ENCODE measurements at places on chromosomes 2 and 18.

DNA sequence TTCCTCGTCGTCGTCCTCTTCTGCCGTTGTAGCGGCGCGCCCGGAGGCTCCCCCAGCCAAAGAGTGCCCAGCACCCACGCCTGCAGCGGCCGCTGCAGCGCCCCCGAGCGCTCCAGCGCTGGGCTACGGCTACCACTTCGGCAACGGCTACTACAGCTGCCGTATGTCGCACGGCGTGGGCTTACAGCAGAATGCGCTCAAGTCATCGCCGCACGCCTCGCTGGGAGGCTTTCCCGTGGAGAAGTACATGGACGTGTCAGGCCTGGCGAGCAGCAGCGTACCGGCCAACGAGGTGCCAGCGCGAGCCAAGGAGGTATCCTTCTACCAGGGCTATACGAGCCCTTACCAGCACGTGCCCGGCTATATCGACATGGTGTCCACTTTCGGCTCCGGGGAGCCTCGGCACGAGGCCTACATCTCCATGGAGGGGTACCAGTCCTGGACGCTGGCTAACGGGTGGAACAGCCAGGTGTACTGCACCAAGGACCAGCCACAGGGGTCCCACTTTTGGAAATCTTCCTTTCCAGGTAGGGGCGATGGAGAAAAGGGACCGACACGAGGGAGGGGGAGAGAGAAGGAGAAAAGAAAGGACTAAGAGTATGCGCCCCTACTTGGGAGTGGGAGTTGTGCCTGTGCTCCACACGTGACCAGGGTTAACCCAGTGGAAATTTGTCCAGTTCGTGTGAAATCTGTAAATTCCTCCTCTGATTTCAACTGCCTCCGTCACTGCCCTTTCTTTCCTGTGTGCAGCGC, 800 bp downstream of the HOXD13 start:
- no peak for DNase-seq

DNA sequence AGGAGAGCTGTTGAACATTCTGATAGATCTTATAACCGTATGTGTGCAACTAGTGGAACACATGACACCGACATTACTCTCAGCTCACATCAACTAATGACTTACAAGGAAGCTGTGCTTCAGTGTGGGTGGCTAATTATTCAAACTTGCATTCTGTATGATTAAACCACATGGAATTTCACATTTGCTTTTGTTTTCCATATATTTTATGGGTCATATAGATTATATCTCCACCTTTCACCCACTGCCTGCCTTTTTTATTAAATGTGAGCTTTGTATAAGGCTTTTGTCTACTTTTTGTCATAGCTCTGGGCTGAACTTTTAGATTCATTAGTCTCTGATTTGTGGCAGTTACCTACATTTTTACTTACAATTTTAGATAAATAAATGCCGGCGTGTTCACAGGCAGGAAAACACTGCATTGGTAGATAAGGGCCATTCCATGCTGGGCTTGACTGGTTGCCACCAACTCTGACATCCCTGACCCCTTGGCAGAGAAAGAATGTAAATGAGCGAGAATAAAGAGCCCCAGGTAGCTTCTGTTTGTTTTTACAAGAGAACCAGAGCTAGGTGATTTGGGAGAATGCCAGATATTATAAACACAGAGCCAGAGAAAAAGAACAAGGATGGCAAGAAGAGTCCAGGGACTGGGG, 35.7 kb downstream of the LYPD6 start:
- no peak for DNase-seq

GRCh38 chr2:135818937-135819610, 17.9 kb downstream of the LCT start:
- no peak for DNase-seq

DNA sequence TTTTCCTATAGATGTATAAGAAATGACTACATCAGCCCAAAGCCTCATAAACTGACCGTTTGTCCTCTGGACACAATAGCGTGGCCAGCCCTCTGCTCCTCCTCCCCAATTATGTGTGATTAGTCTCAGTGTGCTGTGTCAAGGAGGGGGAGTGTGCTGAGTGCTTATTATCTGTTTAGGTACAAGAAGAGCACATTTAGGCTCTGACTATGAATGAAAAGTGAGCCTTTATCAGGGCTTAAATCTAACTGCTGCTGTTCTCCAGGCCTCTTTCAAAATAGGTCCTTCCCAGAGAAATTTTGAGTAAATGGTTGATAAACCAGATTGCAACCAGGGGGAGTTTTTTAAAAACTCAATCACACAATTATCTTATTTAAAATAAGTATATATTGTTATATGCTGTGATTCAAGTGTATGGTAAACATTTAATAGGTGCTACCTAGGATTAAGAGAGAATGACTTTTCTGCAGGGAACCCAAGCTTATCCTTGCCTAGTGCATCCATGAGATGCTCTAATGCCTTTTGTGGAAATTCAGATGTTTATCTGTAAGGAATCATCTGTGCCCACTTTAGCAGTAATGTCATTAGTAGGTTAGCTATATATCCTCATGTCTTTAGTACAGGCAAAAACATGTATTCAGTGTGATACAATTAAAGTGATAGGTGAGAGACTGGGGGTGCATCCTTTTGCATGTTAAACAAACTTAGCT, 168.7 kb upstream of the SIX3 start:
- DNase-seq: no peak

GRCh38 chr2:23230885-23231284, 154.1 kb upstream of the KLHL29 start:
- no peak for DNase-seq

GRCh38 chr18:62616331-62616805, 93.5 kb downstream of the ZCCHC2 start:
- no peak for DNase-seq

DNA sequence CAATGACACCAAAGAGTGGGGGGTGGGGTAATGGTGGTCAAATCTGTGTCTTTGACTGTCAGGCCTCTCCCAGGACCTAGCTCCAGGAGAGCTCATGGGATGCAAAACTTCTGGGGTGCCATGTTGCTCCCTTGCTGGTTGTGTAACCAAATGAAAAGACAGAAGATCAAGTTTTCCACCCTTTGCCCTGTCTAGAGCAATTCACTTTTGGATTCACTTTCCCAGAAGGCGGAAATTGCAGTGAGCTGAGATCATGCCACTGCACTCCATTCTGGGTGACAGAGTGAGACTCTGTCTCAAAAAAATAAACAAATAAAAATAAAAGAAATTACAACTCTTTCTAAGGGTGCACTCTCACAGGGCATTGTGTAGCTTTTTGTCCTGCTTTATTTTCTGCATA, 34.9 kb upstream of the PLA2R1 start:
- DNase-seq: no peak

DNA sequence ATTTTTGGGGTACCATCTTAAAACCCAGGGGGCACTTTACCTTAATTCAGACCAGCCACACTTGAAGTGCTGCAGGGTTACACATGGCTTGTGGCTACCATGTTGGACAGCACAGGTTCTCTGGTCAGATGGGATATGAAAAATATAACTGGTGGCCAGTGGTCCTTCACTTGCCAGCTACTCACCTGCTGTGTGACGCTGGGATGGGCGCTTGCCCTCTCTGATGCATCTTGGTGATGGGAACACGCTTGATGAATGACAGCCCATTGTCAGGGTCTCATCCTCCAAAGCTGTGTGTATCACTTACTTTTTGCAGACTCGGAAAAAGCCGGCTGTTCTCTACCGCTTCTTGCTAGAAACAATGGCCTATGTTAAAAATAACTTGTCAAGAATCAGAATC, 22.5 kb downstream of the HJURP start:
- no peak for DNase-seq

DNA sequence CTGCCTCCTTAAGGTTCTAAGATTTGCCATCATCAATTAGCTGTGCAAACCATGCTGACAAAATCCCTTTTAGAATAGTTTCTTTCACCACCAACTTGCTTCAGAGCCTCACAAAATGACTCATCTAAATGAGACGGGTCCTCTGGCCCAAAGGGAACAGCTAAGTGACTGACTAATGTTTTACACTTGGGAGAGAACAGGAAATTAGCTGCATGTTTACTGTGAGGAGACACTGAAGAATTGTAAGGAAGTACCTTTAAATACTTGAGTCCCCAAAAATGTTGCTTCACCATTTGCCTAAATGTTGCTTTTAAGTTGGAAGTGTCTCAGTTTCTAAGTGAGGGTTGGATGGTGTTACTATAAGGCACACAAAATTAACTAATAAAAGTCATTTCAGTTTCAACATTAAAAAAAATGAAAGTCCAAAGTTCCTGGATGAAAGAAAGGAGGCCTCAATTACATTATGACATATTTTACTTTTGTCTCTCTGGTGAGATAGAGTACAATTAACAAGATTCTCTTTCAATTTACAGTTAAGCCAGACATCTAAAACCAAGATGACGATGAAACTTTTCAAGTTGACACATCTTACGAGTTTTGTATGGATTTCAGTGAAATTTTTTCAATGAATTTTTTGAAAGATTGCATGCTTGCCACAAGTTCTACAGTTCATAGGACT, 229.1 kb upstream of the FN1 start:
- DNase-seq: no peak

- no peak for DNase-seq
Observed at GRCh38 chr2:161033059-161033660, 127.1 kb upstream of the TANK start.

GRCh38 chr2:210663631-210664089, 107.3 kb downstream of the CPS1 start:
- DNase-seq: no peak

- no peak for DNase-seq
Observed at GRCh38 chr2:114729026-114729425, 286.6 kb downstream of the DPP10 start.

DNA sequence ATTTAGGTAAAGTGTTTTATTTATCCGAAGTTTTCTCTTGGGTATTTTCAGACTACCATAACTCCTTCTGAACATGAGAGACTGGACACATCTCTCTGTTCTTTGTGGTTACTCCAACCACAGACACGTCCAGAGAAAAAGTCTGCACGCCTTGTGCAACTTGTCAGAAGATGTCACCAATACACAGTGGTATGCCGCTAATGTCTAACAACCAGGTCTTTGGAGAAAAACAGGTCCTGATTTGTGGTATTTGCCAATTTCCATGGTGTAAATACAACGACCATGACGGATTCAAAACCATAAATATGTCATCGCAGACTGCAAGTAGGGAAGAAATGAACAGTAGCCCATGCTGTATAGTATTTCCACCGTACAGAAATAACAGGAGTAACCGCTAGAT, 620.6 kb upstream of the ID2 start:
- DNase-seq: no peak

DNA sequence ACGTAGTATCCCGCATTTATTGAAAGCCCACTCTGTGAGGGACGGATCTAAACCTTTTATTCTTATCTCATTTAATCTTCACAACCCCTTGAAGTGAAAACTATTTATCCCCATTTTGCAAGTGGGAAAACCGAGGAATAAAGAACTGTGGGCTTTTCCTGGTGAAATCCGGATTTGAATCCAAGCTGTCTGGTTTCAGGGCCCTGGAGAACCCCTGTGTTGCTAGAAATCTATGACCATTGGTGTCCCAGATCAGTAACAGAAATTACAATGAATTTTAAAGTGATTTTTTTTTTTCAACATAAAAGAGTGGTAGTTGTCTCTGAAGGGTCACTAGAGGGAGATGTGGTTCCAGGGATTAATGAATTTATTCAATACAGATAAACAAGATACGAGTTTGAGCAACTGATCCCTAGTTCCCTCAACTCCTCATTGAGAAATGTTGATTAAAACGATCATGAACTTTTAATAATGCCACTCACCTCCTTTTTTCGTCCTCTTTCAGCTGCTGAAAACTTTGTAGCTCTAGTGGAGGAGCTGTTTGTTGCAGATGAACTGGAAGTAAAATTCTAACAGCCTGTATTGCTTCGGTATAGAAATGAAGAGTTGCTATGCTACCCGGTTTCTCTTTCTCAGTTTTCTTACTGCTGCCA, 940 bp downstream of the XRCC5 start:
- no peak for DNase-seq
